Liver (tissue), 10 donors: ENCODE measurements at places on chromosomes 12 and 14. TPM values are rescaled to one million over a fixed set of nuclear protein-coding genes. Genes with fewer than 3 reads are reported as not detected.

PMCH gene
- total RNA-seq, result not detected

C12orf54 gene
- total RNA-seq, result not detected

TMEM52B gene
- total RNA-seq, result 0.37 TPM

CMTM5 gene
- 5.5 TPM for total RNA-seq

GRCh38 chr14:56118611-56119181 is 485 bp downstream of the PELI2 start:
- peaks cover 14% of the 10 kb centered on the region for H3K4me1 ChIP-seq
- H3K27me3 ChIP-seq, result no peaks in the 10 kb centered on the region
- H3K4me3 ChIP-seq, result peak overlapping the region; percentile 73
- H3K27ac ChIP-seq, result peak overlapping the region; percentile 83

- no peak overlapping the region for H3K4me3 ChIP-seq
- peaks cover 9% of the 10 kb centered on the region for H3K4me1 ChIP-seq
- no peaks in the 10 kb centered on the region for H3K27me3 ChIP-seq
- no peaks in the 10 kb centered on the region for H3K36me3 ChIP-seq
Measured at GRCh38 chr14:56129092-56129491, 10.9 kb downstream of the PELI2 start.

GRCh38 chr12:65389436-65389835 is 111.0 kb downstream of the MSRB3 start:
- H3K27ac ChIP-seq, result no peak overlapping the region
- no peak overlapping the region for H3K4me3 ChIP-seq
- H3K4me1 ChIP-seq, result no peaks in the 10 kb centered on the region

DNA sequence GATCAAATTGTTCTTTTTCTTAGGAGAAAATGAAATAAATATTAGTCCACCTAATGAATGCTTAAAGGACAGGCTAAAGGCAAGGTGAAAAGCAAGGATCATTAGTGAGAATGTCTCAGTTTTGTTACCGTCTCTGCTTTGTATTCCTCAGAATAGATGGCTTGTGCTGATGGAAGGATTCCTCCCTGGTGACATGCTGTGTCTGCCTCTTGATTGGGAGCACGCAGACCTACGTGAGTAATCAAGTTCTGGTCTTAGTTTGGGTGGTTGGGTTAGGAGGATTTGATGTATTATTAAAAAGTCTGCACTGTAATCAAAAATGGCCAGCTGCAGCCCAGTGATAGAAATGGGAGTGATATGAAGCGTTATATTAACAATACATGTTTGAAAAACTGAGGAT is 78.8 kb upstream of the RTL1 start:
- no peaks in the 10 kb centered on the region for H3K4me1 ChIP-seq
- H3K27me3 ChIP-seq, result no peaks in the 10 kb centered on the region
- H3K36me3 ChIP-seq, result no peaks in the 10 kb centered on the region
- H3K27ac ChIP-seq, result no peak overlapping the region

DNA sequence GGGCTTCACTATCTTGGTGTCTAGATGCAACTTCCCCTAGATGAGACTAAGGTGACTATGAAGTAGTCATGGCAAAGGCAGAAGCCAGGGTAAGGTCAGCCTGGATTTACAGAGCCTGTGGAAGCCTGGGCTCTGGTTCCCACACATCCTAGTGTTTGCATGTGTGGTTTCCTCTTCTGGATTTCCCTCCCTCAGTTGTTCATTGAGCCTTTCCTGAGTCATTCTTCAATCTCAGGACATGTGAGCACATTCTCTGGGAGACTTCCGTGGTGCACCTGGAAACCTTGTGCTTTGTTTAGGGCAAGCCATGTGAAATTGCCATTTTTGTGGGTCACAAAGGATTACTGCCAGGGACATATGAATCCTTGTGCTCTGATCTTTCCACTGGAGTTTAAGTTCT is 236.6 kb downstream of the C12orf75 start:
- H3K36me3 ChIP-seq, result no peaks in the 10 kb centered on the region
- H3K4me1 ChIP-seq, result no peaks in the 10 kb centered on the region
- H3K4me3 ChIP-seq, result no peak overlapping the region
- H3K27me3 ChIP-seq, result no peaks in the 10 kb centered on the region

- no peaks in the 10 kb centered on the region for H3K27me3 ChIP-seq
- peak overlapping the region; percentile 53 for H3K4me3 ChIP-seq
- no peaks in the 10 kb centered on the region for H3K36me3 ChIP-seq
- H3K27ac ChIP-seq, result peak overlapping the region; percentile 57
Measured at GRCh38 chr14:34059925-34060650, 109.2 kb upstream of the EGLN3 start.

GRCh38 chr12:3216726-3217682 is 139.8 kb downstream of the TSPAN9 start:
- DNase-seq, result no peak
- peaks cover 3% of the 10 kb centered on the region for H3K4me1 ChIP-seq
- H3K36me3 ChIP-seq, result peaks cover 23% of the 10 kb centered on the region

DNA sequence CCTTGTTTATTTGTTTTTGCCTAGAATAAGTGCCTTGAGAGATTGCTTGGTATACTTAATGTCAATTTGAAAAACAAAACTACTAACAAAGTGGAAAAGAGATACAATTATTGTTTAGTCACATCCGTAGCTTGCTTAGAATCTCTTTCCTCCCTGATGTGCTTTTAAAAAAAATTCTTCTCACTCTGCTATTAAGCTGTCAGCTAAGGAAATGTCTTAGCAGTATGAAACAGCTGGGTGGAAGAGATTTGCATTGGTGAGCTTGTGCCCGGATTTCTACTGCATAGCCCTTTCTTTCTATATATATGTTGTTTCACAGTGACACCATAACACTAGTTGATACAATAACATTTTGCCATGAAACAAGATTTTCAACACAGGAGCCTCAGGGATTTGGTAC is 229.4 kb upstream of the RGS6 start:
- H3K36me3 ChIP-seq, result peaks cover 11% of the 10 kb centered on the region
- no peaks in the 10 kb centered on the region for H3K4me1 ChIP-seq
- H3K4me3 ChIP-seq, result no peak overlapping the region
- no peaks in the 10 kb centered on the region for H3K27me3 ChIP-seq
- H3K27ac ChIP-seq, result no peak overlapping the region

- H3K36me3 ChIP-seq, result no peaks in the 10 kb centered on the region
- H3K4me1 ChIP-seq, result peaks cover 14% of the 10 kb centered on the region
- no peak overlapping the region for H3K27ac ChIP-seq
- H3K27me3 ChIP-seq, result no peaks in the 10 kb centered on the region
- DNase-seq, result no peak
Measured at GRCh38 chr14:100397005-100397404, 73.9 kb downstream of the SLC25A47 start.

GRCh38 chr12:111624540-111624939 is 25.4 kb upstream of the ATXN2 start:
- no peak overlapping the region for H3K27ac ChIP-seq
- no peak for DNase-seq
- H3K4me1 ChIP-seq, result peaks cover 5% of the 10 kb centered on the region
- no peaks in the 10 kb centered on the region for H3K27me3 ChIP-seq
- H3K4me3 ChIP-seq, result no peak overlapping the region
